ENCODE measurements at places on chromosomes 6 and 20.
A peak's percentile ranks its signal among the peaks of the same experiment; 100 is the strongest.

DNA sequence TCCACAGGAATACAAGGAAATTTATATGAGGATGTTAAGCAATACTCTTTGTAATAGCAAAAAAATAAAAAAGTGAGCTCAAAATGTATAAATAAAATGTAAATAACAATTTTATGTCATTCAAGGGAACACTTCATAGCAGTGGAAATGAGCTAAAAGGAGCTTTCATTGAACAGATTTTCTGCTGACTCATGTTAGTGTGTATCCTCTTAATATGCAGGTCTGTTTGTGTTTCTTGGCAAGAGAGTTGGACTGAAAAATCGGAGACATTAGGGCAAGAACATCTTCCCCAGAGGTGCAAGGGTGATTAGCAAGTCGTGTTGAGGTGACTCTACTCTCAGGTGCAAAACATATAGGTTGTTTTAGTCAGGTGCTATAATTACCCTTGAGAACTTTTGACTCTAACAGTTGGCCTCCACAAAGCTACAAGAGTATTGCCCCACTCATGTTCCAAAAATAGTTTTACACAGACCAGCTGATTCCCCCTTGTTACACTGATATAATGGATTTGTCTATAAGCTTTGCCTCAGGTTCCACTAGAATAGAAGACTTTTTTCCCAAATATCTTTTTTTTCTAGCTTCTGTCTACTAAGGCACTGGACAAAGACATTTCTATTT, 702.9 kb downstream of the TENT5A start:
- DNase-seq: no peak

DNA sequence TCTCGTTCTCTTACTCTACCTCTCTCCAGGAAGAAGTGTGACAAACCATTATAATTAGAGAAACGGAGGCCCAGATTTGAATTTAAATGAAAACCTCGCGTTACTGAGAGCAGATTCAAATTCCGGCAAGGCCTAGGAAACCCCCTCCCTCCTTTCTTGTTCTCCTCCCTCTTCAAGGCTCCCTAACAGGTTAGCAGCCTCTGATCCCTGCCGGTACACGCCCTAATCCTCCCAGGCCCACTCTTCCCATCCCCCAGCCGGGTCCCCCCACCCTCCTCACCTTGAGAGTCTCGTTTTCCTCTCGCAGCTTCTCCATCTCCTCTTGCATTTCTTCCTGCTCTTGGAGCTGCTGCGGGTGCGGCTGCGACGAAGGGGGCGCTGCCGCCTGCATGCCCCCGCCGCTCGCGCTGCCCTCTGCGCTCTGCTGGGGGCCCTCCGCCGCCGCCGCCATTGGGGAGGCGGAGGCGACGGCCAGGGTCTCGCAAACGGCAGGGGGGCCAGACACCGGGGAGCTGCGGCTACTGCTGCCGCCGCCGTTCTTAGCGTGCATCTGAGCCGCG, 3.8 kb downstream of the MTCL3 start:
- no peak for DNase-seq

DNA sequence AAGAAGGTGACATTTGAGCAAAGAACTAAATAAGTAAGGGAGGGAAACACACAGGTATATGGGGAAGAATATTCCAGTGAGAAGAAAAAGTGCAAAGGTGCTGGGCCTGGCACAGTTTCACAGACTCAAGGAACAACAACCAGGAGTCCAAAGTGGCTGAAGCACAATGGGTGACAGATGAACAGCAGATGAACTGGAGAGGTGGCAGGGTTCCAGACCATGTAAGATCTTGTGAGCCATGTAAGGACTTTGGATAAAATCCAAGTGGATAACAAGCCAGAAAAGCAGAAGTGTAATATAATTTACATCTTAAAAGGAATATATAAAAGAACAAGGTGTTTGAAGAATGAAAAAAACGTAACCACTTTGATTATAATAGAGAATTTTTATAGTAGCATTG, 87.9 kb downstream of the MMS22L start:
- DNase-seq: no peak

DNA sequence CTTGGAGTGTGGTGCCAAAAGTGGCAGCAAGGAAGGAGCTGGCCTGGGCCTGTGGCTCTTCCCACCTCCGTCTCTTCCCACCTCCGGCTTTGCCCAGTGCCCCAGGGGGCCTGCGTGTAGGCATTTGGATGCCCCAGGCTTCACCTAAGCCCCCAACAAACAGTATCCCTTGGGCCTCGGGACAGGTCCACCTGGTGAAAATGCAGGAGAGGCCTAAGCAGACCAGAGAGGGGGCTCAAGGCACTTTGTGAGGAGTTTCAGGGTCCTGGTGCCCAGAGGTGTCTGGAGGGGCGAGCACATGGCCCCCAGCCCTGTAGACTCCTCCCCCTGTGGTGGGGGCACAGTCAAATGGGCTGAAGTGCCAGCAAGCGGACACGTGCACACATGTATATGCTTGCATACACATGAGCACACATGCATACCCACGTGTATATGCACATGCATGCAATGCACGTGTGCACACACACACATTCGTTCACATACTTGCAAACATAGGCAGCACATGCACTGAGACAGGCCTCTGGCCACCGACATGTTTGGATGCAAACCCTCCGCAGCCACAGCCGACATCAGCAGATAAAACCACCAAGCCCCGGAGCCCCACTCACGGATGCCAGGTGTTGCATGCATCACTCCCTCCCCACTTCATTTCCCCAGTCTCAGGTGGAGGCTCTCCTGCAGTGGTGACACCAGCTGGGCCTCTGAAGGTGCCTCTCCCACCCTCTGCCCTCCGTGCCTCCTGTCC, 124.5 kb downstream of the TAF4 start:
- DNase-seq: no peak

- DNase-seq: peak; percentile 92
Observed at GRCh38 chr6:10837995-10838793, at the start of gene MAK. MAK (minus strand) TSS chr6:10838539; CDS start chr6:10830648, 7,891 bp downstream.

- no peak for DNase-seq
Observed at GRCh38 chr20:50242863-50243609, 52.4 kb downstream of the CEBPB start.

GRCh38 chr20:19885939-19886660, 128.0 kb downstream of the RIN2 start:
- peak; percentile 43 for DNase-seq

DNA sequence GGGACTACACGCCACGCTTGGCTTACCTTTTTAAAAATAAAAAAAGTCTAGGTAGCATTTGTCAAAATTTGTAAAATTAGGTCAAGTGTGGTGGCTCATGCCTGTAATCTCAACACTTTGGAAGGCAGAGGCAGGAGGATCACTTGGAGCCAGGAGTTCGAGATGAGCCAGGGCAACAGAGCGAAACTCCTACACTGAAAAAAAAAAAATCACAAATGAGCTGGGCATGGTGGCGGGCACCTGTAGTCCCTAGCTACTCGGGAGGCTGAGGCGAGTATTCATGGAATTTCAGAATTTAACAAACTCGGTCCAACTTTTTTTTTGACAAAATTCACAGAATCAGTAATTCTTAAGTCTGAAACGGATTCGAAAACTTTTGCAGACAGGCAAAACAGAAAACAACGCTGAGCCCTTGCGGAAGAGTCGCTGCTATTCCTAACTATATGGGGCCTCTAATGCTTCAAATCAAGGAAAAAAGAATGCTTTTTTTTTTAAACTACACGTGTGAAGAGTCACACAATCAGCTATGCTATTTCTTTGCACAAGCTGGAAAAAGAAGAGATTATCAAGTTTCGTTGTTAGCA, 62.9 kb downstream of the GTF2H5 start:
- DNase-seq: no peak

DNA sequence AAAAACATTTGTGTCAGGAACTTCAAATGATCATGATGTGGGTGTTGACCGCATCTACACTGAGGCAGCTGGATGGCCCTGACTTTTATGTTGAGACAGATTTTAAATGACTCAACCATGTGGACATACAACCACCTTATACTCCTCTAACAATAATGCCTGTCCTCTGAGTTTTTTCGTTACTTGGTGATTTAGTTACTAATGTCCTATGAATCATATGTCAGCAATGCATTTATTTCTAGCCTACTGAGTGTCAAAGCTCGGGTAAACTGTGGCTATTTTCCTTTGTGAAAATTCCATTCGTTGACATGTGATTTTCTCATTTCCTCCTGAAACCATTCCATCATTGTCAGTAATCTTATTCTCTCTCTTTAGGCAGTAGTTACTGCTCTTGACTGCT, 38.9 kb upstream of the NKX2-4 start:
- no peak for DNase-seq

DNA sequence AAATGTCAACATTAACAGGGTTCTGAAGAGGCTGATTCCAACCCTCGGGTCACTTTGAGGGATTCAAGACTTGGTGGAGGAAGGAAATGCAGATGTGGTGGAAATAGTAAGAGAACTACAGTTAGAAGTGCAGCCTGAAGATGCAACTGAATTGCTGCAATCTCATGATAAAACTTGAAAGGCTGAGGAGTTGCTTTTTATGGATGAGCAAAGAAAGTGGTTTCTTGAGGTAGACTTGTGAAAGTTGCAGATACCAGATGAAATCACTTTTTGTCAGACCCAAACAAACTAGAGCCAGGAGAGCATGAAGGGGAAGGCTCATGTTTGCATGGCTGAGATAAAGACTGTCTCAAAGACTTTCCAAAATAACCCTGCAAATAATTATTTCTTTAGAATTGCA, 16.2 kb downstream of the ANKRD6 start:
- no peak for DNase-seq

- DNase-seq: no peak
Observed at GRCh38 chr20:23037017-23037481, 1.9 kb downstream of the SSTR4 start.

DNA sequence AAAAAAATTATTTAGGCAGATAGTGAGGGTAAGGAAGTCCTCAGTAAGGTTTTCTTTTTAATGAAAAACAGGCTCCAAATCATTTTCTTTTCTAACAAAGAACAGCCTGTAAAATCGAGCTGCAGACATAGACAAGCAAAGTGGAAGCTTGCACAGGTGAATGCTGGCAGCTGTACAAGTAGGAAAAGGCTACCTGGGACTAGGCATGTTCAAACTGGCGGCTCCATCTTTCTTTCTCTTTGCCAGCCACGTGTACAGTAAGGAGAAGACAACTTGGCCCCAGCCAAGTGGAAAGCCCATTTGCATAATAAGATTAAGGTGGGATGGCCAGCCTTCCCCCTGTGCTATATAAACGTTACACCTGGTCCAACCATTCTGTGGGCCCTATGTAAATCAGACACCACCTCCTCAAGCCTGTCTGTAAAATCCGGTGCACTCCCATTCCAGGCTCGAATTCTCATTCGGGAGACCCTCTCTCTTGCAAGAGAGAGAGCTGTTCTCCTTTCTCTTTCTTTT, 27.0 kb upstream of the SLC2A12 start:
- no peak for DNase-seq

DNA sequence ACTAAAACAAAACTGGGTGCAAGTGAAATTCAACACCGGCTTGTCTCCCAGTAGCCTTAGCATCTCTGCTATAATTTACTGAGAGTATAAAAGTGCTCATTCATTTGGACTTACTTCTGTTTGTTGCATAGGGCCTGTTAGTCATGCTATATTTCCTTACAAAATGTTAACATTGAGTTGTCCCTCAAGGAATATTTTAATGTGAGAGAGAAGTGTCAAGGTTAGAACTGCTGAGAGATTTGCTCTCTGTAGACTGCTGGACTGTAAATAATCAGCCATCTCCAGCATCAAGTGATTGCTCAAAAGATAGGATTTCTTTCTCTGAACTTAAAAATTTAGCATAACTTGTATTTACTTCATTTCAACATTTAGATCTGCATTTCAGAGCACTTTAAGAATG, 328.5 kb upstream of the AGPAT4 start:
- DNase-seq: no peak
